ENCODE measurements at places on chromosomes 3 and 15. TPM values are rescaled to one million over a fixed set of nuclear protein-coding genes. Genes with fewer than 3 reads are reported as not detected.

The CTXND1 gene
- total RNA-seq: not detected

The GOLGA6A gene
- total RNA-seq: 4.7 TPM

The FGF7 gene
- not detected for total RNA-seq

The TMEM115 gene
- total RNA-seq: 33.1 TPM

The CD200R1 gene
- 0.18 TPM for total RNA-seq

The UROC1 gene
- not detected for total RNA-seq

The GPR62 gene
- total RNA-seq: not detected

Data from H7 (cell line).